Fibroblast of the aortic adventitia (primary cell): ENCODE measurements at places on chromosomes 1 and 21. TPM values are rescaled to one million over a fixed set of nuclear protein-coding genes. Genes with fewer than 3 reads are reported as not detected.
A peak's percentile ranks its signal among the peaks of the same experiment; 100 is the strongest.

ATP6V1G3 gene
- not detected in 2 replicates for total RNA-seq

- DNase-seq: no peak
Observed at GRCh38 chr1:208934933-208935332, 648.6 kb upstream of the CAMK1G start.

FCRLB gene
- 3.0 and 4.7 TPM in 2 replicates for total RNA-seq

DNA sequence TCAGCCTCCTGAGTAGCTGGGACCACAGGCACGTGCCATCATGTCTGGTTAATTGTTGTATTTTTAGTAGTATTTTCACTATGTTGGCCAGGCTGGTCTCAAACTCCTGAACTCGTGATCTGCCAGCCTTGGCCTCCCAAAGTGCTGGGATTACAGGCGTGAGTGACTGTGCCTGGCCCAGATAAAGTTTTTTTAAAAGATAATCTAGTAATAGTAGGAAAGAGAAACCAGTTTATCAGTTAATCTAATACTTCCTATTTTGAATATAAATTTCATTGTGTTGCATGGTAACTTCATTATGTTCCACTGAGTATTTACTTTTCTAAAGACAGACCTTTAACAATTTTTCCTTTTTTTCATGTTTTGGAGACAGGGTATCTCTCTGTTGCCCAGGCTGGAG, 10.0 kb downstream of the RABGAP1L start:
- DNase-seq: no peak

TMCO4 gene
- 25.3 and 30.9 TPM in 2 replicates for total RNA-seq

GSTM3 gene
- total RNA-seq: 96.0 and 188 TPM in 2 replicates

IGFN1 gene
- under 0.01 and 0.74 TPM in 2 replicates for total RNA-seq

GRCh38 chr1:37073854-37074379, 39.6 kb upstream of the GRIK3 start:
- no peak for DNase-seq

PRKCZ gene
- 1.6 and 3.5 TPM in 2 replicates for total RNA-seq

GRCh38 chr1:59926381-59927123, at the start of gene CYP2J2:
Gene CYP2J2 (minus strand): TSS chr1:59926773. CDS start chr1:59926746, 27 bp downstream.
- DNase-seq: peak; percentile 3

- DNase-seq: no peak
Observed at GRCh38 chr21:34687065-34687464, 18.3 kb downstream of the CLIC6 start.

- no peak for DNase-seq
Observed at GRCh38 chr1:1250786-1251284, 4.3 kb upstream of the C1QTNF12 start.

DNA sequence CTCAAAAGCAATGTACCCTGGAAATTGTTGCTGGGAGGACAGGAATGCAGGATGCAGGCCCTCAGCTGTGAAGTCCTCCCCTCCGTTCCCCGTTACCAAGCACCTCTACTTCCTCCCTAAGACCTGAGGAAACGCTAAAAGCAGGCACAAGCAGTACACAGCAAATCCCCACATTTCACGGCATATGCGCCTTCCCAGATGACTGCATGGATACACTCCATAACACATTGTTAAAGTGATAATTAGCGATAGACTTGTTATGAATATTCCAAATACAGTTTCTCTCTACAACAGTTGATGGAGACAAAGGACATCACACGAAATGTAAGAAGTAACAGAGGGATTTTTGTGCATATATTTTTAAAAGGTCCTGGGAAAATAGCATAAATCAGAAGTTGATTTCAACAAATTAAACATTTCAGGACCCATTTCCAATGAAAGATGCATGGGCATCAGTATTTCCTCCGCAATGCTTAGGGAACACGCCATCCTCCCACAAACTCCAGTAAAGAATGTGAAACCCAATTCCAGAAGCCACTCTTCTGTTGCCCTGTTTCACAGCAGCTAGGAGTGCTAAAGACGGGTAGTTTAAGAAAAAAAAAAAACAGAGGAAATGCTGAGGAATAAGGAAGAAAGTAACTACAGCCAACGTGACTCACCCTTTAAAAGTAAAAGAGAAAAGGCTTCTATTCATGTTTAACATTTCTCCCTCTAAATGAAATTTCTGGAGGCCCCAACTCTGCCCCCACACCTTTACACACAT, 75.5 kb downstream of the HIVEP3 start:
- peak; percentile 75 for DNase-seq

GRCh38 chr1:180947901-180948640, 35.4 kb downstream of the KIAA1614 start:
- no peak for DNase-seq

FCRLA gene
- 0.90 TPM in 1 of 2 replicates, not detected in the other for total RNA-seq

- no peak for DNase-seq
Observed at GRCh38 chr21:35981514-35982070, 78.7 kb downstream of the SETD4 start.

GRCh38 chr1:4601941-4602340, 52.5 kb upstream of the AJAP1 start:
- no peak for DNase-seq

DNA sequence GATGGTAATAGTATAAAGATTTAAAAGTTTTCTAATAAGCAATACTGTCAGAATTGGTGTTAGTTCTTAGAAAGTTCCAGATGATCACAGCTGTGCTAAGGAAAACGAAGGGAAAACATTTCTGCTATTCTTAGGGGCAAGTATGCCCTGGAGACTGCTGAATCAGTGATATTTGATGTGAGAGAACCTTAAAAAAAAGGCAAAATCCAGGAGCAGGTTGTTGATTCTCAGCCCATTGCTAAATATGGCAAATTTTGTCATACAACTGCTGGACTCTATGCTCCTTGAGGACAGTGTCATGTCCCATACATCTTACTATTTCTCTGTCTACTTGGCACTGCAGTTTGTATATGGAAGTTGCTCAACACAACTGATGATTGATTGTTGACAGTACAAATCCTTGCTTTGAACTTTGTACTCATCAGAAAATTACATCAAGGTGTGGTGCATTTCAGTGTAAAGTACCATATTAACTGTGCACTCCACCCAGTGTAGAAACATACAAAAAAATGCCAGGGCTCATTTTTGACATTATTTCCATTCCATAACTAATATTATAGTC, 10.9 kb downstream of the CRCT1 start:
- no peak for DNase-seq

SERPINC1 gene
- total RNA-seq: not detected in 2 replicates

GRCh38 chr1:116347696-116348095, 25.3 kb upstream of the ATP1A1 start:
- DNase-seq: no peak

DNA sequence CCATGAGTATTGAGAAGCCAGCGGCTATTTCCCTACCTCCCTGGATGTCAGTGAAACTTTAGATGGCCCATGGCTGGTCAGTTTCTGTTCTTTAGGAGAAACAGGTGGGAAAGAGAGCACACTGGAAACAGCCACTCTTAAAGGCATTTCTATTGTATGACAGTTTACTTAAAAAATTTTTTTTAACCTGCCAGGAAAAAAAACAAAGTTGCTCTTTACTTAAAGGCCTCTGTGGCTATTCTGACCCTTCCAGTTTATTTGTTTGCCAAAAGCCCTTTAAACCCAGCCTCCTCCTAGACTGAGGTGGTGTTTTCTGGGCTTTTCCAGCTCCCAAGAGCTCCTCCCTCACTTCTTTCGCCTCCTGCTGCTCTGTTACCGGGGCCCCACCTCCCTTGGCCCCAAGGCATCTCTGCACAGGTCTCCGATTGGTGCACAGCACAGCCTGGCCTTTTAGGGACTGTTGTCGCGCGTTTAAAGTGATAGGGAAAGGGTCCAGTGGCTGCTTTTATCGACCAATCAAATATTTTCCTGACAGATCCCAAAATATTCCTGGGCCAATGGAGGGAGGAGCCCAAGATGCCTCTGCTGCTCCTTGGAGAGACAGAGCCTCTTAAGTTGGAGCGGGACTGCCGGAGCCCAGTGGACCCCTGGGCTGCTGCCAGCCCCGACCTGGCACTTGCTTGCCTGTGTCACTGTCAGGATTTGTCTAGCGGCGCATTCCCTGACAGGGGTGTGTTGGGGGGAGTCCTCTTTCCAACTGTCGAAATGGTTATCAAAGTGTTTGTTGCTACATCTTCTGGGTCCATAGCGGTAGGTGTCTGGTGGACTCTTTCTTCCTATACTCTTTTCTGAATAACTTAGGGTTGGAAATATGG, at the start of gene SH3BGR:
Gene SH3BGR (plus strand): TSS at position 639 of the 875 bp plus-strand sequence. CDS start 127 bp downstream, at position 766.
- DNase-seq: peak; percentile 65

SLC45A1 gene
- total RNA-seq: 2.0 TPM in 2 replicates

- no peak for DNase-seq
Observed at GRCh38 chr1:182641561-182641960, 37.4 kb upstream of the RGS16 start.

- no peak for DNase-seq
Observed at GRCh38 chr1:56436296-56436695, 143.1 kb downstream of the PLPP3 start.

FAM72C gene
- 0.45 TPM in 1 of 2 replicates, not detected in the other for total RNA-seq

DNA sequence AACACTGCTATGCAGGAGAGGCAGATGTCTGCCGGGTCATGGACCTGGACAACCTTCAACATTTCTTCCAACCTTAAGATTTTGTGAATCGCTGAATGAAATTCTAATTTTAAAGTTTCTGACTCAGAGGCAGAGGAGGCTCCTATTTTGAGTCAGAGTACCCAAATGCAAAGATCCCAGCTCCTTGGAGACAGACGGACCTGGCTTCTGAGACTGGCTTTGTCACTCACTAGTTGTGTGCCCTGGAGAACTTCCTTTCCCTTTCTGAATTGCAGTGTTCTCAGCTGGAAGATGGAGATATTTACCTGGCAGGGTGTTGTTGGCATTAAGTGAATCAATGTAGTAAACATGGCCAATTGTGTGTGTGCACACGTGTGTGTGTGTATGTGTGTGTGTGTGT, 51.9 kb downstream of the IER5 start:
- DNase-seq: no peak
